Activated T-helper 17 cell treated with anti-CD3 and anti-CD28 coated beads, Interleukin-2, amount 50 U/mL, for 72 hours (primary cell): ENCODE measurements at places on chromosomes 5 and 9.

- ATAC-seq: peak; percentile 20
Measured at GRCh38 chr9:133113163-133113948, 7.7 kb downstream of the RALGDS start.

- ATAC-seq: no peak
Measured at GRCh38 chr5:123304777-123305316, 118.4 kb downstream of the CEP120 start.

- no peak for ATAC-seq
Measured at GRCh38 chr5:16869821-16870796, 66.0 kb downstream of the MYO10 start.

GRCh38 chr5:127612441-127613141 is 36.3 kb upstream of the CTXN3 start:
- ATAC-seq: peak; percentile 68

- ATAC-seq: no peak
Measured at GRCh38 chr5:424301-425110, 18.5 kb upstream of the EXOC3 start.

GRCh38 chr5:140312791-140313189 is 9.9 kb upstream of the PFDN1 start:
- no peak for ATAC-seq

DNA sequence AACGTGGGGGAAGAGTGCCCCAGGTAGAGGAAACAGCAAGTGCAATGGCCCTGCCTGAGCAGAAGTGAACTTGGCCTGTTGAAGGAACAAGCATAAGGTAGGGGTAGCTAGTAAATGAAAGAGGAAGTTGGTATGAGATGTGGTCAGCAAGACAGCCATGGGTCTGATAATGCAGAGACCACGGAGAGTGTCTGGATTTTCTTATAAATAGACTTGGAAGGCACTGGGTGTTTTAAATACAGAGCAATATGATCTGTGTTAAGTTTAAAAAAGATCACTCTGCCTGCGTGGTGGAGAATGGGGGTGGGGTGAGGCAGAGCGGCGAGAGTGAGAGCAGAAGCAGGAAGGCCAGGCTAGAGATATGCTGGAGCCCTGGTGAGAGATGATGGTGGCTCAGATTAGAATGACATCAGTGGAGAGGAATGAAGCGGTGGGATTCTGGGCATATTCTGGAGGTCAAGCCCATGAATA is 4.2 kb downstream of the ADAM19 start:
- peak; percentile 40 for ATAC-seq

GRCh38 chr9:16343249-16344237 is 526.9 kb downstream of the BNC2 start:
- ATAC-seq: no peak

DNA sequence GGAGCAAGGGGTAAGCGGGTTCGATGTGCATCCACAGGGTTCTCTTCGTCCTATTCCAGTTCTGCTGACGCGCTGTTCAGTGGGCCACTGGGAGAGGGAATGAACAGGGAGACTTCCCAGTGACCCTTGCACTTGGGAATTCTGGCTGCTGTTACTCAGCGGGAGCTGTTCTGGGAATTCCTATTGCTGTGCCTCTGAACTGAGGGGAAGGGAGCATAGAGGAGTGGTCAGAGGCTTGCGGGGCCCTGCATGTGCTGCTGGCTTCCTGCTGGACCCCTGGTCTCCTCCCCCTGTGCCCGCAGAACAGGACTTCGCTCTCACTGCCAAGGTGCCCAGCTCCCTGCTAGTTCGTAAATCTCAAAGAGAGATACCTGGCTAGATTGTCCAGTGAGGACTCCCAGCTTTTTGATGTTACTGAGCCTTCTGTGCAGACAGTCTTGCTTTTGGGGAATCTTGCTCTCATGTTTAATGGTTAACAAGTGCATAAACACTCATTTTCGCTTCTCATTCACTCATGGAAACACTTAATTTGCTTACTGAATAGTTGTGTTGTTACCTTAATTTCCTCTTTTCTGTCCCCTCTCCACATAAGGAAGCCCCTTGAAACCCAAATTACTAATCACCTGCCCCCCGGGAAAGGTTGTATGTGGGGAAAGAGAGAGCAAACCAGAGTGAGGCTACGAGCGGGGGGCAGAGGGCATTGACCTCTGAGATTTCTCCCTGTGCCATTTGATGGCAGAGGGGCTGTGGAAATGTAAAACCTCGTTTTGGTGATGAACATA is 5.9 kb downstream of the TRIO start:
- no peak for ATAC-seq

GRCh38 chr5:135864503-135865435 is 30.3 kb downstream of the SLC25A48 start:
- ATAC-seq: no peak

DNA sequence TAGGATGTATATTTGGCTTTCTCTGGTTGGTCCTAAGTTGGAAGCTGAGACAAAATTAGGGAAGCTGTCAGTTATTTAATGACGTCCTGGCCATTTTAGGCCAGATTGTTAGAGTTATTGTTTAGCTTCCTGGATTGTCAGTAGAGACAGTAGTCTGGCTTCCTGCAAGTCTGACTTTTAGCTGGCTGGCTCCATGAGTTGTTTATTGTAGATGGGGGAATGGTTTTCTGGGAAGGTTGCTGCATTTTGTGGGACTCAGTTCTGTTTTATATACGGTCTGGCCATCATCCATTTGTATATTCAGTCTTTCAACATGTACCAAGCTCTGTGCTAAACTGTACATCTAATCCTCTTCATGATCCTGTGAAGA is 68.3 kb downstream of the SGCD start:
- no peak for ATAC-seq

GRCh38 chr9:128550226-128550625 is 2.2 kb upstream of the SPTAN1 start:
- peak; percentile 38 for ATAC-seq

GRCh38 chr5:104082754-104083153 is 520.2 kb upstream of the NUDT12 start:
- no peak for ATAC-seq

- no peak for ATAC-seq
Measured at GRCh38 chr5:3325201-3325971, 270.2 kb upstream of the IRX1 start.

- no peak for ATAC-seq
Measured at GRCh38 chr9:88221105-88221504, 82.8 kb upstream of the SPATA31C2 start.

DNA sequence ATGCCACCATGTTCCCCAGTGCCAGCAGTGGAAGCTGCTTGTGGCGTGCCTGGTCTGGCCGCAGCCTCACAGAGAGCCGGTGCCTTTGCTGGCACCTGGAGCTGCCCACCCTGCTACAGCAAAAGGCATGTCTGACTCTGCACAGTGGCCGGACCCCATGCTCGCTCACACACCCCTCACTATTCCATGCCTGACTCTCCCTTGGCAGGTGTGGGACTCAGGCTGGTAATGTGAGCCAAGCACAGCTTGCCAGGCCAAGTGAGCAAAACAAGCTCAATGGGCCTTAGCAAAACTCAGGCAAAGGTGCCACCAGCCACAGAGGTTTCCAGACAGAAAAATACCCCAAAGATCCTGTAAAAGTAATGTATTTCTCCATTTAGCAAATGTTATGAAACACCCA is 15.5 kb downstream of the GNA14 start:
- no peak for ATAC-seq

- ATAC-seq: peak; percentile 61
Measured at GRCh38 chr5:139474890-139475791, 4.3 kb downstream of the SMIM33 start.

GRCh38 chr9:93958121-93958818 is 3.1 kb upstream of the BARX1 start:
- ATAC-seq: peak; percentile 34

DNA sequence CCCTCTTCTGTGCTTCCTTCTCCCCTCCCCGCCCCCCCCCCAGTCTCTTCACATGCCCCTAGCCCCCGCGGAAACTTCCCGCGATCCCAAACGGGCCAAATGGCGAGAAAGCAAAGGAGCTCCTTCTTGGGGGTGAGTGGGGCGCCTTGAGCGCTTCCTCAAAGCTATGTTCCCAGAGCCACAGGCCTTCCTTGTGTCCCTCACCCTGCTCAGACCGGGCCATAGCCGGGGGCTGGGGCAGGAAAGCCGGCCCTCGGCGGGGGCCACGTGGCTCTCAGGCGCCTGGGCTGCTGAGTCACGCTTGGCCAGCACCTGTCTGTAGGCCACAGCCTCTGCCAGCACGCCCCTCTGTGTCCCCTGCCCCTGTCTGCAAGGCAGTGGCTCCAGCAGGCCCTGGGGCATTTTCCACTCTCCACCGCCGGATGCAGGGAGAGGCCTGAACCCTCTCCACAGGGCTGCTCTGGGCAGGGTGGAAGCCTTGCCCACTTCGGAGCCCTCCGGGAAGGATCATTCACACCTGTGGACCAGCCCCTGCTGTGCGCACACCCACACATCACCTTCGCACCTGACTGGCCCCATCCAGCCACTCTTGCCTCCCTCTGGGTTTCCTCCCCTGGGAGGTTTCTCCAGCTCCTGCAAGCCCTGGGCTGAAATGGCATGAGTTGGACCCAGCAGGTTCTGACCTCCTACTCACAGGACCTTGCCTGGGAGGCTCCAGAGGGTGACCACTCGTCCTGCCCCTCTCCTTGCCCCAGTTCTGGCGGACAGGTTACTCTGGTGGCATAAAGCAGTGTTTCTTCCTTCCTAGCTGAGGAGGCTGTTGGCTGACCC is 1.2 kb upstream of the SQSTM1 start:
- peak; percentile 47 for ATAC-seq

DNA sequence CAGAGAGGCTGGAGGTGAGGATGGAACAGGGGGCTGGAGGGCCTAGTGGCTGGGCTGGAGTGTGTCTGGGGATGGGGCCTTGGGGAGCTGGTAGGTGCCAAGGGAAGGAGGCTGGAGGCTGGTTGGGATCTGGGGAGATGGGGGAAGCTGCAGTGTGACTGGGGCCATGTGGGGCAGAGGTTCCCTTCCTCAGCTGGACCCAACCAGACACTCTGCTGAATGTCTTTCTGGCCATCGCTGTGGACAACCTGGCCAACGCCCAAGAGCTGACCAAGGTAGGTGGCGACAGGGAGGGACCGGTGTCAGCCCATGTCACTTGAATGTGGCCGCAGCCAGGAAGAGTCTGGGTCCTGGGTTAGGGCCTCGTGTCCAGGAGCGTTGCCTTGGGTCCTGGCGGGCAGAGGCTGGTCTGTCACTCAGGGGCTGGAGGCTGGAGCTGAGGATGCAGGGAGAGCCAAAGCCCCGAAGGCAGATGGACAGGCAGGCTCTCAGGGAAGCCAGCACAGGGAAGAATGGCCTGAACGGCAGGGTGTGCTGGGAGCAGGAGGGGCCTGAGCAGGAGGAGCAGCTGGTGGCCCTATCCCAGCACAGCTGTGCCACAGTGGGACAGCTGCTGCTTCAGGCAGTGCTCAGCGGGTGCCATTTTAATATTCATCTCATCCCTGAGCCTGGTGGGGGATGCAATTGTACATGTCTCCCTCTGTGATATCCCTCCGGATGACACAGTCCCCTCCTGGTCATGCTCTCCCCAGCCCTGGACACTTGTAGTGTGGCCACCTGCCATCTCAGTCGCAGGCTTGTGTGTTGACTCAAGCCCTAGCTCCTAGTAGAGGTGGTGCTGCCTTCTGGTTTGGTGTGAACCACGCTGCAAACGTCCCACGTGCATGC is 132.5 kb downstream of the CACNA1B start:
- no peak for ATAC-seq

- ATAC-seq: no peak
Measured at GRCh38 chr9:32218100-32218767, 166.2 kb upstream of the ACO1 start.

- no peak for ATAC-seq
Measured at GRCh38 chr9:79616013-79616412, 44.2 kb downstream of the TLE4 start.

DNA sequence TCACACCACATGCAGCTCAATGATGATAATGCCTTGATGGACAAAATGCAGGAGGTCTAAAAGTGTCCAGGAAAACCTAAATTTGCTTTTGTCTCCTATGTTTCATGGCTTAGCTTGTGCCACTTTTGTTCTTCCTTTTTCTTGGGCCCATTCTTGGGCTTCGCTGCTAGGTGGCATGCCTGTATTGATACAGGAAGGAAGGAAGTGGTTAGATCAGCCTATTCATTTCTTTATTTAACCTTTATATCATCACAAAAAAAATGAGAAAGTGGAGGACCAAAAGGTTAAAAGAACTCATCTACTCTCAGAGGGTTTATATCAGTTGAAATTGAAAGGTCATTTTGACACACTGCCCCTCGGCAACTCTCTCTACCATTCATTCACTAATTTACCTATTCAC is 260.2 kb downstream of the ARHGAP26 start:
- ATAC-seq: peak; percentile 64

DNA sequence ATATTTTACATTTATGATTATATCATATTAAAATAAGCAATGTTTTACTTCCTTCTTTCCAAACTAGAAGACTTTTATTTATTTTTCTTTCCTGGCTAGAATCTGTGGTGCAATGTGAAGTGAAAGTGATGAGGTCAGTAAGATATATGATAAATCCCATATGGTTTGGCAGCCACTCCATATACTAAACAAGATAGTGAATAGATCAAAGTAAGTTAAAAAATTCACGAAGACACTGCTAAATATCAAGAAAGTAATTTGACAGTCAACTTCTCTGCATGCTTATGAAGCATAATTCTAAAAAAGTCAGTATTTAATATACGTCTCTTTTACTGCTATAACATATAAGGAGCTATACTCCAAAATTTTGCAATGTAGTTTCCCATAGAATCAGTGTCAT is 972.8 kb downstream of the DTWD2 start:
- no peak for ATAC-seq

GRCh38 chr5:67129768-67130167 is 66.8 kb downstream of the CD180 start:
- no peak for ATAC-seq

DNA sequence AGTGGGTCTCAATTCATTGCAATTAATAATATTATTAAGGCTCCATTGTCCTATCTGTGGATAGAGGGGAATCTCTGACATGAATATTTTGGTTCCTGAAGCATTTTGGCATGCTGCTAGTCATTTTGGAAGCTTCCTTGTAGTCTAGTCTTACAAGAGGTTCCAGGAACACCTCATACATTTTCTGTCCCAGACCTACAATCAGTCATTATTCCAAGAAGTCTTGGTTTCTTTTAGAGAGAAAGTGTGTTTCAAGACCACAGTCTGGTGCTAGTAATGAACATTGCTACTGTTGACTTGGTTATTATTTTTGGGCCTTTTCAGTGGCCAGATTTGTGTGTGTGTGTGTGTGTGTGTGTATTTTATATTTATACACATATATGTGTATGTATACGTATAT is 98.9 kb downstream of the ERCC6L2 start:
- ATAC-seq: peak; percentile 71

GRCh38 chr9:20921362-20921761 is 110.1 kb downstream of the HACD4 start:
- no peak for ATAC-seq
